ENCODE measurements at places on chromosomes 5 and 9. TPM values are rescaled to one million over a fixed set of nuclear protein-coding genes. Genes with fewer than 3 reads are reported as not detected.

Gene ANGPTL2
- 0.45 TPM for polyA plus RNA-seq

Gene MLANA
- polyA plus RNA-seq, result not detected

Gene NOL6
- polyA plus RNA-seq, result 8.5 TPM

- no peaks in the 10 kb centered on the region for H3K4me1 ChIP-seq
- H3K4me3 ChIP-seq, result no peak overlapping the region
- H3K27ac ChIP-seq, result no peak overlapping the region
- H3K36me3 ChIP-seq, result no peaks in the 10 kb centered on the region
- no peak for DNase-seq
- H3K27me3 ChIP-seq, result no peaks in the 10 kb centered on the region
These were observed 236.5 kb downstream of the FBXL17 start for GRCh38 chr5:108145351-108145750.

GRCh38 chr9:86721843-86722705 lies 225.2 kb downstream of the GAS1 start:
- H3K27me3 ChIP-seq, result no peaks in the 10 kb centered on the region
- peak overlapping the region; percentile 42 for H3K27ac ChIP-seq
- H3K36me3 ChIP-seq, result no peaks in the 10 kb centered on the region
- peaks cover 11% of the 10 kb centered on the region for H3K4me1 ChIP-seq

DNA sequence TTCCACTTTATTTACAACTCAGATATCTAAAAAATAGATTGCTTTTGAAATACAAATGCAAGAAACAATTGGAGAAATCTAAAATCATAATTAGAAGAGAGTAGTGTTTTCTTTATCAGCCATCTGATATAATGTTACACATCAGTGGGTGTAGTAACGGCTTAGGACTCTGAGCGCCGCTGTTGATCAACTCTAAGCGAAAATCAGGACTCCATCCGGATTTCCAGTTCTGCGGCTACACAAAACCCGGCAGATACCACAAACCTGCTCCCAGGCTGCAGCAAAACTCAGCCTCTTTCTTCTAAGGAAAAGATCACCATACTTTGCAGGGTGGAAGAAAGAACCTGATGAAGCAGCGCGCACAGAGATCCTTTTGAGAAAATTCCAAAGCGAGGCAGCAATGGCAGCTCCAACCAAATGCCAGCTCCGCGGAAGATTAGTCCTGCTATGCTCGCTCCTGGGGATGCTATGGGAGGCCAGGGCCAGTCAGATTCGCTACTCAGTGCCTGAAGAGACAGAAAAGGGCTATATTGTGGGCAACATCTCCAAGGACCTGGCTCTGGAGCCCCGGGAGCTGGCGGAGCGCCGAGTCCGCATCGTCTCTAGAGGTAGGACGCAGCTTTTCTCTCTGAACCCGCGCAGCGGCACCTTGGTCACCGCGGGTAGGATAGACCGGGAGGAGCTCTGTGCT lies at the start of gene PCDHGA9:
Gene PCDHGA9 (plus strand): TSS at position 226 of the 691 bp plus-strand sequence. CDS start 175 bp downstream, at position 401.
- DNase-seq, result peak; percentile 21
- H3K27me3 ChIP-seq, result no peaks in the 10 kb centered on the region
- no peaks in the 10 kb centered on the region for H3K36me3 ChIP-seq
- no peak within 1 kb of the TSS for H3K4me3 ChIP-seq
- H3K4me1 ChIP-seq, result no peaks in the 10 kb centered on the region

GRCh38 chr9:36222449-36222848 lies 31.7 kb downstream of the CLTA start:
- DNase-seq, result no peak
- H3K27me3 ChIP-seq, result no peaks in the 10 kb centered on the region
- no peaks in the 10 kb centered on the region for H3K4me1 ChIP-seq
- H3K4me3 ChIP-seq, result no peak overlapping the region
- H3K27ac ChIP-seq, result no peak overlapping the region
- peaks cover 25% of the 10 kb centered on the region for H3K36me3 ChIP-seq

- H3K36me3 ChIP-seq, result no peaks in the 10 kb centered on the region
- no peaks in the 10 kb centered on the region for H3K27me3 ChIP-seq
- no peak for DNase-seq
- no peaks in the 10 kb centered on the region for H3K4me1 ChIP-seq
These were observed 20.9 kb downstream of the GIN1 start for GRCh38 chr5:103098993-103099392.

DNA sequence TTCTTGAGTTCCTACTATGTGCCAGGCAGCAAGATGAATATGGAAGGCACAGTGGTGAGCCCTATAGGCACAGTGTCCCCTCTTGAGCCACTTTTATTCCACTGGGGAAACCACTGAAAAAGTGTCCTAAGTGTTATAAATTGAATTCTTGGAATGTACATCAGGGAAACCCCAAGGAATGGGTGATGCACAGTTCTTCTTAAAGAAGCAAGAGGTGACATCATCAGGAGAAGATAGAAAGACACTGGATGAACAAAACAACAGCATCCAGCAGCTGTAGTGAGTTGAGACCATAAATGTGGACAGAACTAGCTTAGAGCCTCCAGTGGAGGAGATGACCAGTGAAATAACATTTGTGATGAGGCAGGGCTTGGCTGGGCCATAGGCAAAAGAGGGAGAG lies 199.2 kb upstream of the ANKRD55 start:
- H3K36me3 ChIP-seq, result no peaks in the 10 kb centered on the region
- no peak overlapping the region for H3K27ac ChIP-seq
- peaks cover 5% of the 10 kb centered on the region for H3K4me1 ChIP-seq
- H3K27me3 ChIP-seq, result no peaks in the 10 kb centered on the region
- H3K4me3 ChIP-seq, result no peak overlapping the region
- DNase-seq, result no peak

GRCh38 chr5:61281686-61282085 lies 50.4 kb upstream of the ZSWIM6 start:
- no peaks in the 10 kb centered on the region for H3K27me3 ChIP-seq
- H3K4me3 ChIP-seq, result no peak overlapping the region
- DNase-seq, result no peak
- H3K4me1 ChIP-seq, result peaks cover 22% of the 10 kb centered on the region
- no peak overlapping the region for H3K27ac ChIP-seq

All from small intestine (tissue), 16 donors.